ENCODE measurements at places on chromosomes 2 and 18. TPM values are rescaled to one million over a fixed set of nuclear protein-coding genes. Genes with fewer than 3 reads are reported as not detected.

The NXPH2 gene
- polyA plus RNA-seq, result 5.6 TPM

The SERPINB11 gene
- polyA plus RNA-seq, result not detected

The DUSP19 gene
- 5.2 TPM for polyA plus RNA-seq

The KCNK3 gene
- 1.1 TPM for polyA plus RNA-seq

The PLB1 gene
- 1.2 TPM for polyA plus RNA-seq

The RNF125 gene
- polyA plus RNA-seq, result 2.7 TPM

DNA sequence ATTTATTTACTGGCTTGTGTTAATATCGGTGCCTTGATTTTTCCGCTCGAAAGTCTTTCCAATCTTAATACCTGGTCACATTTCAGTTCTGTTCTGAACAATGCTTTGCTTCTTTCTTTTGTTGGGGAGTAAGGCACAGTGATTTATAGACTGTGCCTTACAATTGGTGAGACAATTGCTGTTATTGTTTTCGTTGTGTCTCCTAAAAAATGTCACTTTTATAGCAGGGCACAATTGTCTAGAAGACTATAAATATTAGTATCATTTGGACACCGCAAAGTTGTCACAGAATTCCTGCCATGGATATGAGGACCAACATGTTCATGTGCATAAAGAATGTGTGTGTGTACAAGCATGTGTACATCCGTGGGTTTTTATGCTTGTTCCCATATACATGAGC is 231.9 kb downstream of the INSIG2 start:
- no peak for DNase-seq

- DNase-seq, result no peak
Observed at GRCh38 chr18:58649966-58650816, 21.1 kb upstream of the MALT1 start.

DNA sequence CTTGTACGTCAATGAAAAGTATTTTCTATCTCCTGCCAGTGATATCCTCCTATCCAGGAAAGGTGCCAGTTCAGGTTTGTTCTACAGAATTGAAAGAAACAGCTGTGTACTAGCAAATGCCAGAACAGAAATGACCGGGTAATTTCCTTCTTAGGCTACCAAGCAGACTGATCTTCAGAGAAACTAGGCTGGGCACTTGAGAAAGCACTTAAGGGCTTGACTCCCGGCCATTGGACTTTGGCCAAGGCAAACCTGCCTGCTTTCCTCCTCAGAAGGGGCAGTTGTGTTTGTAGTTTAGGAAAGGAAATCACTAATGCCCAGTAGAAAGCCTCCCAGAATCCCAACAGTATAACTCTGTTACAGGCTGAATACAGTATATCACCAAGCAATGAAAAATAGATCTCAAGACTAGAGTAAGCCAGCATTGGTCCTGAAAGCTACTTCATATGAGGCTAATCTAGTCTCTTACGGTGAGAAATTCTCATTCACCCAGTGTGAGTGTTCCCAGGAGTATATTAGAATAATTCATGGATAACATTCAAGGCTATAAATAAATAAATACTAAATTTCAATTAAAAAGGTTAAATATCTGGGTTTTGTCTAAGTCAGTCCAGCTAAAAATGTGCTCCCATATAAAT is 43.0 kb upstream of the COL5A2 start:
- no peak for DNase-seq

GRCh38 chr2:234335661-234336228 is 161.1 kb downstream of the ARL4C start:
- DNase-seq, result peak; percentile 37

DNA sequence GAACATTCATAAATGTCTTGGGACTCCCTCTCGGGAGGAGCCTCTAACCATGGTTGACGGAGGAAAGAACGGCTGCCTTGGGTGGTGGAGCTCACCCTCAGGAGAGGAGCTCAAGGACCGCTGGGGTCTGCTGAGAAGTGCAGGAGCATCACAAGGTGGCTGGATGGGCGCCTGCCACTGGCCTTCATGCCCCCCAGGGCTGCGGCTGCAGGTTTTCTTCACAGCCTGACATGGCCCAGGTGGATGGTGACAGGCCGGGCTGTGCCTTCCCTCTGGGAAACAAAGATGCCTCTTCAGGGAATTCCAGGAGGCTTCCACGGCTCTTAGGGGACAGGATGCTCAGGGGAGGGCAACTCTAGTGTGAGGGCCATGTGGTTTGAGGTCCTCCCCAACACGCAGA is 119.5 kb upstream of the PXDN start:
- no peak for DNase-seq

- DNase-seq, result no peak
Observed at GRCh38 chr2:134539981-134540380, 178.8 kb downstream of the TMEM163 start.

GRCh38 chr2:200498402-200499162 is 11.3 kb downstream of the KCTD18 start:
- DNase-seq, result no peak

DNA sequence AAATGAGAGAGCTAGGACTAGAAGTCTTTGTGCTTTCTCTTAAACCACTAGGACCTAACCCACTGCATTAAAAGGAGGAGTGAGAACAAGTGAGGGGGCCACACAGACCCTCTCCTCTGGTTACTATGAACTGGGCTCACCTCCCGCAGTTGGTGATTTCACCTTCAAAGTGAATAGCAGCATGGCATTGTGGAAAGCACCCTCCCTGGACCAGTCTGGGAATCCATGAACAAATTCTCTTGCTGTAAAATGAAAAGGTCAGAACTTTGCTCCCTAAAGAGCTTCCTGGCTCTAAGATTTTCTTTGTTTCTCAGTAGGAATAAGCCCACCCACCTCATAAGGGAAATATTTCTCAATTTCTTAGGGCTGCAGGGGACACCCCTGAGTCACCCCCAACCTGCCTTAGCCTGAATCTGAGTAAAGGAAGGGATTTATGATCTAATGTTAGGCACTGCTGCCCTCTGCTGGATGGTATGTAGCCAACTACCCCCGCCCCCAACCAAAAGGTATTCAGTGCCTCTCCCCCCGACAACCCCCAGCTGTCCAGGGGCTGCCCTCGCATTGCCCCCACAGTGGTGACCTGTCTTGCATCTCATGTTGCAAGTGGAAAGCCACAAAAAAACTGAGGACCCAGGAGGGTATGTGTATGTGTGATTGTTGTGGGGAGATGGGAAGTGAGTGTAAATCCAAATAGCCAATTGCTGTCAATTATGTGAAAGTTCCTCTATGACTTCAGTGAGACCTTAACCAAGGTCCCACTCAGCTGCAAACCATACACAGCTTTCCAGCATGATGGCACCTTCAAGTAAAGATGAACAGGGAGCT is 230.9 kb upstream of the SLC14A2 start:
- peak; percentile 78 for DNase-seq

GRCh38 chr18:26227051-26227670 is 916 bp downstream of the TAF4B start:
- no peak for DNase-seq

DNA sequence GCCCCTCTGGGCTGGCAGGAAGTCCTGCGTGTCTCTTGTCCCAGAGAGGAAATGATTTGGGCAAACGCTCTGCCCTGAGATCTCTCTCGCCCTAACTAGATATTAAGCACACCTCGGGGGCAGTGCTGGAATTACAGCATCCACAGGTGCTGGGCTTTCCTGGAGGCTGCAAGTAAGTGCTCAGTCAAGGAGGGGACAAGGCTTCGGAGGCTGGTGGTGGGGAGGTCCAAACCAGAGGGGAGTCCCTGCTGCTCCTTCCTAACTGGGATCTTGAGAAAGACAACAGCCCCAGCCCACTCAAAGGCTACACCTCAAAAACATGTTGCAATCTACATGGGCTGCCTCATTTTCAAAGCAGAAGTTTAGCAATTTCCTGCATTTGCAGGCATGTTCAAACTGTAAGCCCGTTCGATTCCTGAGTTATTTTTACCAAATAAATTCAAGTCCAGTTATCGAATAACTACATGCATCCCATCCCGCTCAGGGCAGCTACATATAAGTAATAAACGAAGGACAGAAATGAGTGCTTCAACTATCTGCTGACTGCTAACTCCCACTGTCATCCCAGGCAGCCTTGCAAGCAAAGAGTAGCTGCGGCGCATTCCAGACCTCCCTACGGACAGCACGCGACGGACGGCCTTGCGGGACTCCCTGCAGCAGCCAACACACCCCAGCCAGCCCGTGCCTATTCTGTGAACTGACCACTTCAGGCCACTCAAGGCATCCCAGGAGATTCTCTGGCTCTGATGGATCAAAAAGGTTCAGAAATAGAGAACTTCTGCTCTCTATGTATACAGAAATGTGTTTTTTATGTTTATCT is 27.5 kb downstream of the ZNF516 start:
- DNase-seq, result no peak

- no peak for DNase-seq
Observed at GRCh38 chr2:27370816-27371620, 602 bp downstream of the SNX17 start.

- no peak for DNase-seq
Observed at GRCh38 chr2:224958462-224958857, 83.8 kb downstream of the DOCK10 start.

GRCh38 chr2:164599954-164600589 is 21.2 kb downstream of the GRB14 start:
- DNase-seq, result peak; percentile 49

DNA sequence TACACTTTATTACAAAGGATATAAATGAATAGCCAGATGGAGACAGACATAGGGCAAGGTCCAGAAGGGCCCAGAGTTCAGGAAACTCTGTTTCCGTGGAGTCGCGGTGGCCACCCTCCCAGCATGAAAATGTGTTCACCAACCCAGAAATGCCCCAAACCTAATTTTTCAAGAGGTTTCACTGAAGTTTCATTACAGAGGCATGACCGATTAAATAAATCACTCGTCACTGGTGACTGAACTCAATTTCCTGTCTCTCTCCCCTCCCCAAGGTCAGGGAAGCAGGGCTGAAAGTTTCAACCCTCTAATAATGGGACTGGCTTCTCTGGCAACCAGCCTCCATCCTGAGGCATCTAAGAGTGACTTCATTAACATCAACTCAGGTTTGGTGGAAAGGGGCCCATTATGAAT is 22.4 kb downstream of the USP40 start:
- DNase-seq, result peak; percentile 71

DNA sequence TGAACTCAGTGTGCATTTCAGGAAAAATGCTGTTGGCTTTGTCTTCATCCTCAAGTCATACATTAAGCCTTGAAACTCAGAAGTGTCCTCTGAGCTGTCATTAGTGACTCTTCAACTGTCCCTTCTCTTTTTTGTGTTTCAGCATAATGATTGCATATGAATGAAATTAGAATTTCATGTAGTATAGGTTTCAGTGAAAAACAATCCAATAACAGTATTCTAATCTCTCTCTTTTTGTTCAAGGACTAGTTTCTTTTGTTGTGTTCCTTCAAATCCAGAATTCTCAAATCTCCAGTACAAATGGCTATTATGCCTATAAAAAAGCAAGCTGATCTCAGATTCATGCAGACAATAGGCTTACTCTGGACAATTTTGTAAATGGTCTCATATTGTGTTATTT is 133.5 kb downstream of the QPCT start:
- DNase-seq, result no peak

GRCh38 chr18:11066038-11066437 is 83.3 kb downstream of the PIEZO2 start:
- no peak for DNase-seq

- DNase-seq, result no peak
Observed at GRCh38 chr2:16040271-16041010, 100.1 kb downstream of the MYCN start.

Data from left kidney (tissue), 8 donors.